Thyroid gland (tissue), 4 donors: ENCODE measurements at places on chromosomes 1 and 21. TPM values are rescaled to one million over a fixed set of nuclear protein-coding genes. Genes with fewer than 3 reads are reported as not detected.

Gene C1QC
- total RNA-seq, result 111 TPM

Gene GNG4
- total RNA-seq, result under 0.01 TPM

Gene FCRL2
- not detected for total RNA-seq

Gene UBL4B
- total RNA-seq, result not detected

Gene KCTD3
- total RNA-seq, result 46.0 TPM

Gene KCNJ9
- total RNA-seq, result not detected

Gene IQGAP3
- 0.33 TPM for total RNA-seq

Gene LIN28A
- not detected for total RNA-seq

Gene CAMSAP2
- total RNA-seq, result 42.5 TPM

Gene AMY1C
- total RNA-seq, result 1.1 TPM

Gene TDRD10
- total RNA-seq, result 5.6 TPM

Gene LCE1E
- total RNA-seq, result not detected

DNA sequence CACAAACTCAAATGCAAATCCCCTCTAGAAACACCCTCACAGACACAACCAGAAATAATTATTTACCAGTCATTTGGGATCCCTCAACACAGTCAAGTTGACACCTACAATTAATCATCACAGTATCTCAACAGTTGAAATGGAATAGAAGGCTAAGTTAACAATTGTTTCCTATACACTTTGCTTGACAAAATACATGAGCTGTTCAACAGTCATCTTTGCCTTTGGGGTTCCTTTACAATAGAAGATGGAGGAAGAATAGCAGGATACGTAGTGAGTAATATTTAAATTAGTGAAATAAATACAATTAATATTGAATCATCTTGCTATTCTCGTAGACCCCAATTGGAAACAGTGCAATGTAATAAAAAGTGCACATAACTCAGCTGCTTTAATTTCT is 487.3 kb upstream of the ADAMTS5 start:
- no peak for DNase-seq

- no peak for DNase-seq
These were observed 111.0 kb downstream of the EDEM3 start for GRCh38 chr1:184643661-184644060.

GRCh38 chr21:34915364-34915841 is 133.7 kb downstream of the RUNX1 start:
- DNase-seq, result no peak

GRCh38 chr1:156081917-156082308 is 352 bp downstream of the MEX3A start:
- DNase-seq, result no peak

DNA sequence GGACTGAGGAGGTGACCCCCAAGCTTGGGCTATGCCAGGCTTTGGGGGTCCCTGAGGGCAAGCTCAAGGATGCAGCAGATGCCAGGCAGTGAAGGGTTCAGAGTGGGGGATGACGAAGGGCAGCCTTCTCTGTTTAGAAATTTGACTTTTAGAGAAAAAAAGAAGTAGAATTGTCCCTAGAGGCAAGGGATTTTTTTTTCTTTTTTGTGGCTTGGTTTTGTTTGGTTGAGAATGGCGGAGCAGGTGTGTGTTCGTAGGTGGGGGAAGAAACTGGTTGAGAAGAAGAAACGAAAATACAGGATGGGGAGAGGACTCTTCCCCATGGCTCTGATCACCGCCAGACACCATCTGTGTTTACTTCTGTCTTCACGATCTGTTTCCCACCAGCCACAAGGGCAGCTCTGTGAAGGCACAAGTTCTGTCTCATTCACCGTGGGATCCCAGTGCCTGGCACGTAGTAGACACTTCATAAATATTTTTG is 8.2 kb downstream of the PLA2G5 start:
- DNase-seq, result no peak

GRCh38 chr1:205583461-205584130 is 48.2 kb downstream of the ELK4 start:
- no peak for DNase-seq

DNA sequence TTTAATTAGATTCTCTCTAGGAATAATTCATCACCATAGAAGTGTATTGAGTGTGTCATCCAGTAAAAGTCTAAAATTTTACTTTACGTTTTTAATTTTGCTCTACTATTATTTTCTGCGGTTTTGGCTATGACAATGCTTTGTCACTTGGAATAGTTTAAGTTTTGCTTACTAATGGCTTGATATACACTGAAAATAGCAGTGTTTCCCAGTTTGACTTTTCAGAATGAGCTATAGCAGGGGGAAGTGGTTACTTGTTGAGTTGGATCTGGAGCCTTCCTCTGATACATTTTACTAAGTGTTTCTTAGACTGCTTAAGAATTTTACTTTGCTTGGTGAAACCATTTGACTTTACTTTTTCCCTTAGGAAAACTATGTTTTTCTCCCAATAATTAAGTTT is 5.0 kb downstream of the DNAJC16 start:
- DNase-seq, result no peak

- no peak for DNase-seq
These were observed 1.3 kb upstream of the NEK2 start for GRCh38 chr1:211676761-211677160.

GRCh38 chr1:2394220-2394619 is 2.6 kb downstream of the RER1 start:
- no peak for DNase-seq

- DNase-seq, result no peak
These were observed 1.1 kb downstream of the TNFRSF4 start for GRCh38 chr1:1212780-1213344.

GRCh38 chr1:29047142-29047541 is 76.6 kb downstream of the TMEM200B start:
- no peak for DNase-seq

- peak; percentile 9 for DNase-seq
These were observed at the start of gene IFI16 for GRCh38 chr1:159009704-159010361. Gene IFI16 (plus strand): TSS chr1:159009907. CDS start chr1:159014681, 4,774 bp downstream.

- peak; percentile 43 for DNase-seq
These were observed 106.5 kb upstream of the SLC44A3 start for GRCh38 chr1:94713472-94714141.

GRCh38 chr1:225990705-225991464 is 8.3 kb downstream of the SDE2 start:
- DNase-seq, result no peak

- no peak for DNase-seq
These were observed 151.7 kb upstream of the NEGR1 start for GRCh38 chr1:72434070-72434469.

DNA sequence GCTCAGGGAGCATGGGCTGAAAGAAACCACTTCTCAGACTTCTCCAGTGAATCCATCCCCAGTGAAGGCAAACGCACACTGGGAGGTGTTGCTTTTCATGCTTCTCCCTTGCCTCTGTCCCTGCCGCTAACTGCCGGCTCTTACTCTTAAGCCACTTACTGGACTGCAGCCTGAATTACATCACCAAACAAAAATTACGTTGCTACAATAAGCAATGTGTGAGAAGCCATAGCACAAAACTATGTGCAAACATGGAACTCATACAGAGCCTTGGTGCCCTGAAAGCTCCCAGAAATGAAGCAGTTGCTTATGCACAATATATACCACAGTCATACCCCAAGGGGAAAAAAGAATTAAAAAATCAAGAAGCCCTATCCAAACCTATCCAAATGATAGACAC is 375.2 kb downstream of the KCNH1 start:
- DNase-seq, result no peak

- no peak for DNase-seq
These were observed 51.1 kb upstream of the H6PD start for GRCh38 chr1:9183441-9183840.

DNA sequence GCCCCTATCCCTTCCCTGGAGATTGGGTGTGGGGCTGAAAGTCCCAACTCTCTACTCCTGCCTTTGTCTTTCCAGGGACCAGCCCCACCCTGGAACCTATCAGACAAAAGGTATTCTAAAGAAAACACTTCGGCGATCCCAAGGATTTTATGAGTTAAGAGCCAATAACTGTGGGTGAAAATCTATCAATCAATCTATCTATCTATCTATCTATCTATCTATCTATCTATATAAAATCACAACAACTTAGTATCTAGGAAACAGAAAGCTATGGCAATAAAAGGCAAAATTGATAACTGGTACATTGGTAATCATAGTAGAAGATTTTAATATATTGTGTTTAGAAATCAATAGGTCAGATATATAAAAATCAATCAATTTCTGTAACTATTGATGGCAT is 22.9 kb downstream of the TRIM11 start:
- DNase-seq, result no peak

DNA sequence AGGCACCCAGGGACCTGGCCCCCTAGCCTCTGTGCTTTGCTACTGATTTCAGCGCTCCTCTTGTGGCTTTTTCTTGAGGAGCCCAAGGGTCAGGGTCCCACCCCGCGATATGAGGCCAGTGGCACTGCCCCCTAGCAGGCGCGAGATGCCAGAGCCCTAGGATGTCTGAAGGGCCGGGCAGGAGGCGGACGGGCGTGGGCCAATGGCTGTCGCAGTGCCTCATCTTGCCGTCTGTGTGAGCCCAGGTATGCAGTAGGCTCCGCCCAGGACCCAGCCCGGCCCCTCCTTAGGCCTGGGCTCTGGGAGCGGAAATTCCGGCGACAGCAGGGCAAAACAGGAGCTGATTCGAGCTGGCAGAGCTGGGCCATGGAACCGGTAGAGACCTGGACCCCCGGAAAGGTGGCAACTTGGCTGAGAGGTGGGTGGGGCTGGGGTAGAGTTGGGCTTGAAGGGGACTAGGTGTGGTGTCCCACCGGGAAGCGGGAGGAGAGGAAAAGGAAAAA is at the start of gene CNKSR1:
TSS of gene CNKSR1 (plus strand) at position 310 of the 503 bp plus-strand sequence. CDS start at position 367, 57 bp downstream.
- peak; percentile 92 for DNase-seq

DNA sequence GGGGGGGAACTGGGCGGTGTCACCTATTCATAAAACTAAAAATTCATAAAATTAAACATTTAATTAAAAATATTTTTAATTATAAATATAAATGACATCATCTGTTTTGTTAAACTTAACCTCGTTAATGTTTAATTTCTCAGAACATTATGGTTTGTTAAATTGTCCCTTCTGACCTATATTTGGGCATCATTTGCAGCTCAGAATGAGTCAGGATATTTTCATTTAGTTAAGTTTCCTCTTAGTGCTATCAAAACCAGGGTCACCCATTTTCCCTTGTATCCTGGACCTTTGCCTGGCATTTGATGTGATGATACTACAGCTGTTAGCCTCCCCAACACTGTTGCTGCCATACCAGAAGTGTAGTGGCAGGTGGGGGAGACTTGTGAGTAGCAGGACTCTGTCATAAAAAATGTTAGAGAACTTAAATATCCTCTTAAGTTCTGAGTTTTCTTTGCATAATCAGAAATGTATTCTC is 30.3 kb downstream of the TSNAX start:
- no peak for DNase-seq

GRCh38 chr1:26275580-26276431 is 4.1 kb upstream of the SH3BGRL3 start:
- DNase-seq, result peak; percentile 86

DNA sequence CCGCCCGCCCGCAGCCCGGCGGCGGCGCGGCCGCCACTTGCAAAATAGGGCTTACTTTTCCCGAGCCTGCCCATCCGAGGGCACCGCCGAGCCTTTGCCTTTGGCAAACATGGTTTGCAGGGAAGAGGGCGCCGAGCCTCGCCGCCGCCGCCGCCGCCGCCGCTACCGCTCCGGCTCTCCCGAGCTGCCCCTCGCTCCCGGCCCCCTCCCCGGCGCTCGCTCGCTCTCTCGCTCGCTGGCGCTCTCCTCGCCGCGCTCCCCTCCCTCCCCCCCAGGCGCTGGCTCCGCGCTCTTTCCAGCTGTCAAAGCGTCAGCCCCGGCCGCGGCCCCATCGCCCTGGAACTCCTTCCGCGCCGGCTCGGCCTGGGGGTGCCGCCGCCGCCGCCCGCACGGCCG is 298 bp downstream of the SSBP3 start:
- DNase-seq, result no peak

DNA sequence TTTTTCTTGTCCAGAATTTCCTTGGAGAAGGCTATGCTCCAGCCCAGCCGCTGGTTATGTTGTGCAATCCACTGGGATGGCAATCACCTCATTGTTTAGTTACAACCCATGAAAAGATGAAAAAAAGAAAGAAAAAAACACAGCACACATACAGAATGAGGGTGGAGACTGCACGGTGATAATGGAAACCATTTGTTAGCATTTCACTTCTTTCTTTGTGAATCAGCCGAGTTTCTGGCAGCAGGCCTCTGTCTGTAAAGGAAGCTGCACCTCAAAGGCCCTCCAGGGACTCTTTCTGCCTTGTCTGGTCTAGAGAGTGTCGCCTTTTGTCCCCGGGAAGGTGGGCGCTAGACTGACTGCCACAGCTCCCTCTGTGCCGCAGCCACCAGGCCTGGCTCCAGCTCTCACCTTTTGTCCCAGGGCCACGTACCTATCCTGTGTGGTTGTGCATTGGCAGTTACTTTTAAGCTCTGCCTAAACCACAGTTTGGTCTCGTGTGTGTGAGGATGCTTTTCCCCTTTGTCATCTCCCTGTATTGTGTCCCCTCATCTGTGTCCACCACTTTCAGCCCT is 35.6 kb downstream of the NGF start:
- no peak for DNase-seq

DNA sequence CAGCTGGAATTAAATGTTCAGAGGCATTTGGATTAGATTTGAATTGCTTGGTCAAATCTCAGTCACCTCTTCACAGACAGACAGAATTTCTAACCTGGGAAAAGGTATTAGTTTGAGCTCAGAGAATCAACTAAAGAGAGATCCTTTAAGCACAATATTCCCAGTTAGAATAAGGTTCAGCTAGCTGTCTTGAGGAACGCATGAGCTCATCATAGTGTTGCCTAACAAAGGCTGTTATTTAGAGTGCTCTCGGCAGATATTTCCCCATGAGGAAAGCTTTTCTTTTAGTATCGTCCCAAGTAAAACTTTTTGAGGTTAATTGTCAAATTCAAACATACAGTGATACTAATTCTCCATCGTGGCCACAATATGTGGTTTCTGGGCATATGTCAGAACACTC is 269.9 kb downstream of the HLX start:
- no peak for DNase-seq

DNA sequence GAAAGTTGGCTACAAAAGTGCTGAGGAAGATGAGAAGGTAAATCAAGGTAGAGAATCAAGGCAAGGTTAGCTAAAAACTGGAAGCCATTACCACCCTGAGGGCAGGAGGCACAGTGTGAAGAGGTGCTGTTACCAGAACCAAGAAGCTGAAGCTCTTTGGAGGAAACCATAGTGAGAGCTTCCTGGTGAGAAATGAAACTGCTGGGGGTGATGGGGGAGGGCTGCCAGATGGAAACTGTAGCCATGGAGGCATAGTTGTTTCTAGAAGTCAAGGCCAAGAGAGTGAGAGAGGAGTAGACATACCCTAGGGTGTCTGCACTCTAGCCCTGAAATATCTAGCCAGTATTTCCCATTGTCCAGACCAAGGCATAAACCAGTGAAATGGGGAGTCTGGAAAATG is 28.7 kb downstream of the IFI44 start:
- DNase-seq, result no peak

GRCh38 chr21:42189431-42189830 is 29.5 kb upstream of the ABCG1 start:
- no peak for DNase-seq

DNA sequence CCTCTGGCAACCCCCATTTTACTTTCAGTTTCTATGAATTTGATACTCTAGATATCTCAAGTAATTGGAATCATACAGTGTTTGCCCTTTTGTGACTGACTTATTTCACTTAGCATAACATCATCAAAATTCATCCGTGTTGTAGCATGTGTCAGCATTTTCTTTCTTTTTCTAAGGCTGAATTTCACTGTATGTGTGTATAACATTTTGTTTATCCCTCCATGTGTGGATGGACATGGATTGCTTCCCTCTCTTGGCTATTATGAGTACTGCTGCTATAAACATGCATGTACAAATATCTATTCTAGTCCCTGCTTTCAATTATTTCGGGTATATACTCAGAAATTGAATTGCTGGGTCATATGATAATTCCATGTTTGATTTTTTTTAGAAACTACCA is 97.3 kb downstream of the MAP3K21 start:
- DNase-seq, result no peak

- no peak for DNase-seq
These were observed 388.1 kb upstream of the NR5A2 start for GRCh38 chr1:199639453-199639852.
